CD4-positive, alpha-beta T cell treated with Interferon gamma for 1 hour (primary cell): ENCODE measurements at places on chromosomes 1 and 21.
A peak's percentile ranks its signal among the peaks of the same experiment; 100 is the strongest.

DNA sequence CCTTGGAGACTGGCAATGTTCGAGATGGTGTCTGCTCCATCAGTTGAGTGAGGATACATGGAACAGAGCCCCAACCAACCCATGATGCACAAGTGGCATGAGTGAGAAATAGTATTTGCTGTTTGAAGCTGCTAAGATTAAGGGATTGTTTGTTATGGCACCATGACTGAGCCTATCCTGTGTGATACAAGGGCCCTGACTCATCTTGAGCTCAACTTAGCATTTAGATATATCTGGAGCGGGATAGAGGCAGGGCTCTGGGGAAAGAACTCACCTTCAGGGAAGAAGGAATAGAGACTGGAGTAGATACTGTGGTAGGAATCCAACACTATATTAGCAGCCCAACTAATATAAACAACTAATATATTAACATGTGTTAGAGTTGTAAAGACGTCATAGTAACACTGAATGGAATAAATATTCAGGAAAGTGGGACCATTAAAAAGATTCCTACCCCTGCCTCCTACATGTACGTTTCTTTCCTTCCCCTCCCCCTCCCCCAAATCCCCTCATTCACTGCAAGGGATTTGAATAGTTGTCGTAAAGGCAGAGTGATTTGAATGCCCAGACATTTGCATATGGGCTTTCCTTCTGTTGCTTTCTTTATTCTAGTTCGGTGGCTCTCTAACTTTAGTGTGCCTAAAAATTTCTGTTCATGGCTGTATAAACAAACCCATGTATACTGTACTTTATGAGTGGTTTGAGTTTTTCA is 106.6 kb upstream of the POU3F1 start:
- DNase-seq, result no peak

DNA sequence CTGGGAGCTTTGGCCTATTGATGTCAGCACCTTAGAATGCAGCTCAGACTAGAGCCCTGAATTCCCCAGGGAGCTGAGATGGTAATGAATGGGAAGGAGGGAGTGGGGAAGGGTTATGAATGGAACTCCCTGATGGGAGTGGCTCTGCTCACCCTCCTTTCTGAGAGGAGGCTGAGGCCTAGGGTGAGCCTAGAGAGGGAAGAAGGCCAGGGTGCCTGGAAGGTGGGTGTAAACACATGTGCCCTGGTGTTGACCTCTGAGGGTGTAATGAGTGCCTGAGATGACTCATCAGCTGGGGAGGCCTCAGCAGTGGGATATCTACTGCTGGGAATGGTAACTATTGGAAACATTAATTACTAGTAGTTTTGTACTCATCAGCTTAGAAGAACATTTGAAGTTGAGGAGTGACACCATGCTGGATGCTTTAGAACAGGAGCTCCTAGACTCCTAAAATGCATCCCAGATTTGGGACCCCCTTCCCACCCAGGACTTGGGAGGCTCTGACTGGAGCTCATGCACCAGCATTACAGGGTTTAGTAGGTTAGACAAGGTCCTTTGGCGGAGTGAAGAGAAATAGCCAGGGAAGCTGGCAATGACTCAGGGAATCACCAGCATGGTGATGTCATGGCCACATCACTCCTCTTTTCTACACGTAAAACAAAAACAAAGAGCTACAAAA is 16.0 kb upstream of the PIGV start:
- no peak for DNase-seq

- DNase-seq, result no peak
These were observed 91.5 kb downstream of the ARHGEF10L start for GRCh38 chr1:17630986-17631385.

- no peak for DNase-seq
These were observed 17.2 kb downstream of the PTAFR start for GRCh38 chr1:28159243-28159642.

- DNase-seq, result no peak
These were observed 110.2 kb downstream of the NAV1 start for GRCh38 chr1:201648907-201649721.

DNA sequence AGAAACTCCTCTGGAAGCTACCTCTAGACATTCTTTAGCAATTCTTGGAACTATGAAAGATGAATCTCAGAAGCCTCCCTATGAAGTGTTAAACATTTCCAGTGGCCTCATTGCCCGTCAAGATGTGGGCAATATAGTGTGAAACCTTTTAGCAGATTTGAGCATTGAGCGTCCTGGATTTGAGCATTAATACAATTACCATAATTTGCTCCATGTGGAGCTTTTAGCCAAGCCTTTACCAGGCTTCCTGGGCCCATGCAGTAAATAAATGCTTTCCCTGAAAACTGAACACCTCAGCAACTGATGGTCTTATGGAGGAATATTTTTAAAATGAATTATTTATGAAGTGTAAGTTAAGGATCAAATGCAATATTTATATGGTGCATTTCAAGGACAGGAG is 162.0 kb downstream of the FGGY start:
- DNase-seq, result no peak

- DNase-seq, result peak; percentile 12
These were observed at the start of gene C1orf167 for GRCh38 chr1:11761988-11762406. TSS of gene C1orf167 (plus strand) at chr1:11762193. CDS start at chr1:11764401, 2,208 bp downstream.

DNA sequence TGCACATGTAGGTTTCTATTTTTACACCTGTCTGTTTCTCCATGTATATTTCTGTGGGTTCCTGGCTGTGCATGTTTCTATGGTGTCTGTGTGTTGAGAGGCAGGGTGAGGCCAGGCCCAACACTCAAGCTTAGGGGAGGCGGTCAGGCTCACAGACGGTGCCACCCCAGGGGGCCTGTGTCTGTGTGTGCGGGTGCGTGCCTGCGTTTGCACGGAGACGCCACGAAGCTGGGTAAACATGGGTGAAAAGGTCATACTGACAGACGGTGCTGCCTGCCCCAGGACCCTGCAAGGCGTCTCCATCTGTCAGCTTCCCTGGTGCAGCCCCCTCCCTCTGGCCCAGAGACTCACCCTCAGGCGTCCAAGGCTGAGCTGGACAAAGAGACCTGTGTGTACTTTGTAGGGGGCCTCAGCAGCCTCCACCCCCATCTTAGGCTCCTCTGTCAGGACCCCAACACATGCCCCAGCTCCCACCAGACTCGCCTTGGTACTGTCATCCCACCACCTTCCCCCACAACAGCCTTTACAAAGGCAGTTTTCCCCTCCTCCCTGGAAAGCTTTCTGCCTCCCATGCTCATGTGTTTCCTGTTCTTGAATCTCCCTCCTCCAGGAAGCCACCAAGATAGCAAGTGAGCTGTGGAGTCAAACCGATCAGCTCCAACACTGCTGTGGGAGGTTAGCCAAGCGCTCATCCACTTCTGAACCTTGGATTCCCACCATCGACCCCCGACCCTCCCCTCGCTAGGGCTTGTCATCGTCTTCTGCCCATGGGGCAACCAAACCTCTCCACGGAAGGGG is 34.1 kb downstream of the PTPRF start:
- DNase-seq, result no peak

GRCh38 chr1:219161371-219161770 is 12.3 kb upstream of the LYPLAL1 start:
- DNase-seq, result no peak

DNA sequence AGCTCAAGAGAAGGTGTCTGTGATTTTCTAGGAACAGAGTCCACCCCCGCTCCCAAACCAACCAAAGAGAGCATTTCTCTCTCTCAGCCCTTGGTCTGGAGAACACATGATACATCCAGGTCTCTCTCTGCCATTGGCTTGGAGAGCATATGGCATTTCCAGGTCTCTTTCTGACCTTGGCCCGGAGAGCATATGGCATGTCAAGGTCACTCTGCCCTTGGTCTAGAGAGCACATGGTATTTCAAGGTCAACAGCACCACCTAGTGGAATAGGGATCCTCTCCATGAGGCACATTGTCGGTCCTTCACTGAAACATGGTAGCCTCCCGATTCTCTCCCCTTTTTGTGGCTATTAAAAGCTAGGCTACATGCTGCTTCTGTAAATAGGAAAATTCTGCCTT is 437.7 kb upstream of the OLFM3 start:
- DNase-seq, result no peak

DNA sequence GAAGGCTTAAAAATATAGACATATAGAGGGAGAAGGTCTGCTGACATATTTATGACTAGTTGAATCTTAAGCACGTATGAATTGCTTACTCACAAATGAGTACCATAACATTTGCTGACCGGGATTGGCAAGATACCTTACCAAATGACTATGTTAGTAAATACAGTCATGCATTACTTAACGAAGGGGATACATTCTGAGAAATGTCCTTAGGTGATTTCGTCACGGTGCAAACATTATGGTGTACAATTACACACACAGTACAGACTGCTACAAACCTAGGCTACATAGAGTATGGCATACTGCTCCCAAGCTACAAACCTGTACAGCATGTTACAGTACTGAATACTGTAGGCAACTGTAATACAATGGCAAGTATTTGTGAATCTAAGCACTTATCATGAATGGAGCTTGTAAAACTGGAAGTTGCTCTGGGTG is 19.4 kb upstream of the UBE2U start:
- DNase-seq, result no peak

- no peak for DNase-seq
These were observed 77.9 kb downstream of the TRABD2B start for GRCh38 chr1:47919113-47919833.

GRCh38 chr1:232996143-232996542 is 45.7 kb downstream of the NTPCR start:
- no peak for DNase-seq

DNA sequence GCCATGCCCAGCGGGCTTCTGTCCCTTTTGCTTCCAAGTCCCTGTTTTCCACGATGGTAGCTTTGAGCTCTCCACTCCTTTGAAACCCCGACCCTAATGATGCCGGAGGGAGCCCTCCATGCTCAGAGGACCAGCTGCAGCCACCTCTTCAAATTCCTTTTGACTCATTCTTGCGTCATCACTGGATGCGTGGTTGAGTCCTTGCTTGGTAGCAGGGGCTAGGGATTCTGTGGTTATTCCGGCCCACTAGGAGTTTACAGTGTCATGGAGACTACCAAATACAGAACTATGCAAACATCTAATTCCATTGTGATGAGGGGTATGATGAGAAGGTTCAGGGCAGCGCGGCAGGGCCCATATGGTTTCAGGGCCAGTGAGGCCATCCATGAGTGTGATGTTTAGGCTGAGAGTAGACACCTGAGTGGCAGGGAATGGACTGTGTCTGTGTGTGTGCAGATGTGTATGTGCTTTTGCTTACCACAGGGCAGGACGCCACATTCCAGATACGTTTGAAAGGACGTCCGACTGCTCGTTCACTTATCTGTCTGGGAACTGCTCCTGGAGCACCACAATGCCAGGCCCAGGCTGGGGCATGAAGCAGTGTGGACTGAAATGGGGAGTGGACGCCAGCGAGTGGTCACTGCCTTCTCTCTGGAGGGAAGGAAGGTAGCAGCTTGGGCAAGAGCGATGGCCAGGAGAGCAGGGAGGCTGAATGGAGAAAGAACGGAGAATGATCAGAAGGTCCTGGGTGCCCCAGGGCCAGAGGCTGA is 30.4 kb upstream of the ZBTB21 start:
- no peak for DNase-seq

DNA sequence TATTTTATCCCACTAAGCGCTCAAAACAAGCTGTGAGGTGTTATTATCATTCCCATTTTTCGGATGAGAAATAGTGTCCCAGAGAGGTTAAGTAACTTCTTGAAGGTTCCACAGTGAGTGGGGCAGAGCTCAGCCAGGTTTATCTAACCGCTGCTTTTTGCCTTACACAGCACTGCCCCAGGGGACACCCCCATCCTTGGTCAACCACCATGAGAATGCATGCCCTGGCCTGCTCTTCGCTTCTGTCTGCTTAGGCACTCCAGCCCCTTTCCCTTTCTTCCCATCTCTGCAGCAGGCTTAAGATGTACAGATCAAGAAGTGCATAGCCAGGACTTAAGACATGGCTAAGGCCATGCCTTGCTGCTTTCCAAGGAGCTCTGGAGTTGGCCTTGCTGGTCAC is 159.0 kb upstream of the CD34 start:
- DNase-seq, result no peak

DNA sequence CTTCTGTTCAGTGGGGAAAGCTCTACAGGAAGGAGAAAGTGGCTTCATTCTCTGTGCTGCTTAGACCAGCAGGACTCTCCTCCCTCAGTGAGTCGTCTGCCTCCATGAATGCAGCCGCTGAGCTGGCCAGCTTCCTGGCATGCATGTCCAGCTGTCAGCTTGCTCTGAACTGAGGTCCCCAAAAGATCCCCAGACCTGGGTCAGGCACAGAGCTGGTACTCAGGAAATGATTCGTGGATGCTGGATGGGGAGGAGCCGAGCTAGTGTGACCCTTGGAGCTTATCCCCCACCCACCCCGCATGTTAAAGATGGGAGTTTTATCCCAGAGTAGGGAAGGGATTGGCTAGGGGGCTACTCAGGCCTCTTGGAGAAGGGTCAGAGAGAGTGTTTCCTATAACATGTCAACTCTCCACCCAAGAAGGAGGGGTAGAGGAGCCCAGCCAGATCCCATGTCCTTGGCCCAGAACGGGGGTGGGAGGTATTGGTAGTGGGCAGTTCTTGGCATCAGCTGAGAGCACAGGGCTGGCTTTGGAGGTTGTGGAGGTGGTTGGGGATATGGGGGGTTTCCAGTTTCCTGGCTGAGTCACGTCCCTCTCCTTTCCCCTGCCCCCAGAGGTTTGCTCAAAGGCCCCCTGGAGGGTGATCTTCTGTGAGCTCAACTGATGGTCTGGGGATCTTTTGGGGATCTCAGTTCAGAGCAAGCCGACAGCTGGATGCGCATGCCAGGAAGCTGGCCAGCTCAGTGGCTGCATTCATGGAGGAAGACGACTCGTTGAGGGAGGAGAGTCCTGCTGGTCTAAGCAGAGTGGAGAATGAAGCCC is 110.1 kb downstream of the FOXD2 start:
- DNase-seq, result no peak

DNA sequence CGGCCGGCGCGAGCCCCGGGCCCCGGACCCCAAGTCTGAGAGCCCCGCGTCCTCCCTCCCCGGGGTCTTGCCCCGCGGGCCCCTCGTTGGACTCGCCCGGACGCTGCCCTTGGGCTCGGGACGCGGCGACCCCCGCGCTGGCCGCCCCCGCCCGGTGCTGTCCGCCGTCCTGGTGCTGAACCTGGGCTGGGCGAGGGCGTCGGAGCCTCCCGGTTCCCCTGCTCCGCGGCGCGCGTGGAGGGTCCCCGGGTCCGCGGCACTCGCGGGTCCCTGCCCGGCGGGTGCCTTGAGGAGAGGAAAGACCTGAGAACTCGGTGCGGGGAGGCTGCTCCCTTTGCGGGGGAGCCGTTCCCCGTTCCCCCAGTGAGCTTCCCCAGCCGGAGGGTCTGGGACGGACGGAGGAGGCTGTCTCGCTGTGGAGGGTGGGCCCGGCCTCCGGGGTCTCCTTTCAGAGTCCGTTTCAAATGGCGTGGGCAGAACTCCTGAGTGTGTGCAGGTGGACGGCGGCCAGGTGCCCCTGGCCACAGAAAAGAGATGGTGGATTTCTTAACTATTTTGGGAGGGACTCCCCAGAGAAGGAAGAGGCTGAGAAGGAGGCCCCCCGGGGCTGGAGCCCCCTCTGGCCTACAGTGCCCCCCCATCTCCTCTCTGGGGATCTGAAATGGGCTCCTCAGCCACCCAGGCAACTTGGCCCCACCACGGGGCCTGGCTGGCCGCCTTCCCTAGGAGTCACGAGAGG is 595 bp downstream of the GABRD start:
- no peak for DNase-seq

DNA sequence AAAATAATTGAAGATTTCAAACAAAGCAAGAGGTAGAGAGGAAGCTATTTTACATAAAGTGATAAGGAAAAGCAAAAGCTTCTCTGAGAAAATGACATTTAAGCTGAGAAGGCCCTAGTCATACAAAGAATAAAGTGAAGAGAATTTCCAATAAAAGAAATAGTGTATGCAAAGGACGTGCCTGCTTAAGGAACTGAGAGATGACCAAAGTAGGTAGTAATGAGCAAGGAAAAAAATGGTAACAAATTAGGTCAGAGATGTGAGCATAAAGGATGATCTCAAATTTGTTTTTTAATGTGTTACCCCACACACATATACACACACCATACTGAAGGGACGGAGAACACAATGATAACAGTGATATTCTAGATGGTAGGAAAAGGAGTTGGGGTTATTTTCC is 46.4 kb downstream of the NRIP1 start:
- no peak for DNase-seq
